ENCODE measurements at places on chromosomes 5 and 9.
A peak's percentile ranks its signal among the peaks of the same experiment; 100 is the strongest.

GRCh38 chr9:101029315-101030085 lies 973 bp downstream of the PLPPR1 start:
- no peak for DNase-seq

- DNase-seq: no peak
Observed at GRCh38 chr5:123864578-123864977, 352.6 kb downstream of the CSNK1G3 start.

DNA sequence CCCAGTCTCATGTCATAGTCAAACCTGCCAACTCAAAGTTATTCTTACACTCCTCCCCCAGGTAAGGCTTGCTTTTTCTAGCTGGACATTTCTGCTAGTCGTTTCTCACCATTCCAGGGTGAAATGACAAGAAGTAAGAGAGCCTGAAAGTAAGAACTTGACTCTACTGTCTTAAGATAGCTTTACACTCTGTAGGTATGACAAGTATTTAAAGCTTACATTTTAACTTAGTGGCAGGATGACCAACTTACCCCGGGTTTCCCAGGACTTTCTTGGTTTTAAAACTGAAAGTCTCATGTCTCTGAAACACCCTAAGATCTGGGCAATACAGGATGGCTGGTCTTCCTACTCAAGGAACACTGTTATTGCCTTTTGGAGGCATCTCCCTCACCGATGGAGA lies 67.5 kb upstream of the PIK3R1 start:
- no peak for DNase-seq

GRCh38 chr5:20224046-20224445 lies 236.0 kb upstream of the CDH18 start:
- peak; percentile 46 for DNase-seq

GRCh38 chr5:135887447-135887864 lies 8.2 kb downstream of the IL9 start:
- peak; percentile 62 for DNase-seq

- no peak for DNase-seq
Observed at GRCh38 chr9:104841601-104842141, 77.7 kb downstream of the NIPSNAP3B start.

DNA sequence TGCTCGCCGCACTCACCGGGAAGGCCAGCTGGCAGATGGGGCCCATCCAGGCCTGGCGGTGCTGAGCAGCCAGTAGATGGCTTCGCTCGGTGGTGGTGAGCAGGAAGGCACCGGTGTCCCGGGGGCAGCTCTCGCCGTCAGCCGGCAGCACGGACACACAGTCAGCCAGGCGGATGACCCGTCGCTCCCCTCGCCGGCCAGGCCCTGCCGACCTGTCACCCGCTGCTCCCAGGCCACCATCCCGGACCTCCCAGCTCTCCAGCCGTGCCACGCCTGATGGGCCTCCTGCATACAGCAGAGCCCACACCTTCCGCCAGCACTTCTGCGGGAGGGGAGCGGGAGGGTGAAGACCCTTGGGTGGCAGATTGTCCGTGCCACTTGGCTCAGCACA lies 1.4 kb downstream of the DOK3 start:
- no peak for DNase-seq

DNA sequence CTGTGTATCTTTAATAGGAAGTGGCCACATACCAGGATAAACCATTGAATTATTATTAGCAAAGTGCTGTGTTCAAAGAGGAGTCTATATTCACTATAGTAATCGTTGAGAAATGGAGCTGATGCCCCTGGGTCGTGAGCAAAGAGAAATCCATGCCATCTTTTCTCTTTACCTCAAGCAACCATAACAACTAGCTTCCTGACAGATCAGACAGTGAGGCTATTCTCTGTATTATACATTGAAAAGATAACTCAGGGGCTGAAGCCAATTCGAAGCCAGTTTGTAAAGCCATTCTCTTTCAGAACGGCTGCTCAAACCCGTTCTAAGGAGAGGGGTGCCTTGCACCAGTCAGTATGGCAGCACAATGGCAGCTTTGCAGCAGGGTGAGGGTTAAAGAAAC lies 680.6 kb downstream of the SEMA5A start:
- DNase-seq: no peak

- DNase-seq: no peak
Observed at GRCh38 chr5:133323494-133324457, 272.0 kb downstream of the HSPA4 start.

DNA sequence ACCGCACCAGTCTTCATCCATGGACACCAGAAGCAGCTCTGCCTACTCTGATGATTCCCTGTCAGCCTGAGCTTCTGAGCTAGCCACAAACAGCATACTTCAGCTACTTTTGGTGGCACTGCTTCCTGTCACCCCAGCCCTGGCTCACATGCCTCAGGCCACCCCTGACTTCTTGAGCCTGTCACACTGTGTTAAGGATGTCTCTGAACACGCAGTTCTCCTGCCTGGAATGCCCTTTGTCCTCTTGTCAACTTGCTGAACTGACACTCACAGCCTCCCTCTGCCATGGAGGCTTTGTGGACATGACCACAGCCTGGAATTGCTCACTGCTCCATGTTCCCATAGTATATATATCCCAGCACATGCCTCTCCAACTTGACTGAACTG lies 7.2 kb downstream of the MACROH2A1 start:
- DNase-seq: no peak

DNA sequence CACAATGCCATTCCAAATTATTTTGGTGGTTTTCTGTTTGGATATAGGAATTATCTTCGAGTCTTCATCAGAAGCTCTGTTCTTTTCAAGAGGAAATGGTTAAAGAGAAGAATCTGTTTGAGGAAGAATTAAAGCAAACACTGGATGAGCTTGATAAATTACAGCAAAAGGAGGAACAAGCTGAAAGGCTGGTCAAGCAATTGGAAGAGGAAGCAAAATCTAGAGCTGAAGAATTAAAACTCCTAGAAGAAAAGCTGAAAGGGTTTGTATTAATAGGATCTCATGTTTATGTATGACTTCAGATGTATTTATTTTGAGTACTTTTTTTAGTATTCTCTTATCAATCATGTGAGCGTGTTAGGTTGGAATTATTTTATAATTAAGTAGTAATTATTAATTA lies 15.0 kb downstream of the HMMR start:
- no peak for DNase-seq

DNA sequence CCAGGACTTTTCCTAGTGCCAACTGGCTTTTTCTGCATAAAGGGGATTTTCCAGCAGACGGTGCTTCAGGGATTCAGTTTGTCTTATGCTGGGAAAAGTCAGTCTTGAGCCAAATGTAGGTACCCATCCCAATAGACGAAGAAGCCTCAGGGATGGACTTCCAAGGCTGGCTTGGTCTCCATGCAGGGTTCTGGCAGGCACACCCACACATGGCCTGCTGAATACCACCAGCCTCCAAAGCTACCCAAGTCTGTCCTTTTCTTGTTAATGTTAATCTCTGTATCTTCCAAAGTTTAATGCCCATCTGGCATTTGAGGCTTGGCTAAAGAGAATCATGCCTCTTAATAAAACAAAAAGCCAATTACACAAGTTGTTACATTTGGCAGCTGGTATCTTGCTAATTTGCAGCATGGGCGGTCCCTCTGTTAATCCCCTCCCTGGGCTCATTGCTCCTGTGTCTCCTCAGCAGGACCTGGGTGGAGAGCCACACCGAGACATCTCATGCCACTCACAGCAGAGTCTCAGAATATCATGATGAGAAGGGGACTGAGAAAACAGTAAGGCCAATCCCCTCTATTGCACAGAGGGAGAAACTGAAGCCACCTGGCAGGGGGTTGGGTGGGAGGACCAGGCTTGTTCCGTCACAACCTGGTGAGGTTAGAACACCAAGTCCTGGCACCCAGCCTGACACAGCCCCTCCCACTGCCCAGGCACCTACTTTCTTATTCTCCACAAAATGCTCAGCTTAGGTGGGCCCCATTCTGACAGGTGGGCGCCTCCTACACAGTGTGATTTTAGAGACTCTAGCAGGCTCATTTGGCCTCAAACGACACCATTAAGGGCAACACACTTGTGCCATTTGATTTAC lies 243.2 kb downstream of the FSTL4 start:
- no peak for DNase-seq

GRCh38 chr5:35799753-35800152 lies 56.9 kb upstream of the IL7R start:
- DNase-seq: no peak

DNA sequence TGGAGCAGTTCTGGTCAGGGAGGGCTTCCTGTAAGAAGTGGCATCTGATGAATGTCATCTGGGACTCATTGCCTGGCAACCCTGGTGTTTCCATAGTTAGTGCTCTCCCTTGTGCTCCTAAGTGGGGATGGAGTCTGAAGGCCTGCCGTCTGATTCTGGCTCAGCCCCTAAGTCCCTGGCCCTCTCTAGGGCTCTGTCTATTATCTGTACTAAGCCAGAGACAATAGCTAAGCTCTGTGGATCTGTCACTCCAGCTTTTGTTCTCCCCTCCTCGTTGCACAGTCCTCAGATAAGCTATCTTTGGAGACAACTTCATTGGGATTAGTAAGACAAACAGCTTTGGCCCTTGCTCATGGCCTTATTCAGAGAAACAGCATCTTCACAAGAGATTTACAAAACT lies 30.6 kb upstream of the TTC1 start:
- no peak for DNase-seq

GRCh38 chr5:83400701-83401100 lies 70.8 kb upstream of the VCAN start:
- DNase-seq: no peak

- DNase-seq: peak; percentile 92
Observed at GRCh38 chr5:57488215-57488955, 5.8 kb upstream of the ACTBL2 start.

DNA sequence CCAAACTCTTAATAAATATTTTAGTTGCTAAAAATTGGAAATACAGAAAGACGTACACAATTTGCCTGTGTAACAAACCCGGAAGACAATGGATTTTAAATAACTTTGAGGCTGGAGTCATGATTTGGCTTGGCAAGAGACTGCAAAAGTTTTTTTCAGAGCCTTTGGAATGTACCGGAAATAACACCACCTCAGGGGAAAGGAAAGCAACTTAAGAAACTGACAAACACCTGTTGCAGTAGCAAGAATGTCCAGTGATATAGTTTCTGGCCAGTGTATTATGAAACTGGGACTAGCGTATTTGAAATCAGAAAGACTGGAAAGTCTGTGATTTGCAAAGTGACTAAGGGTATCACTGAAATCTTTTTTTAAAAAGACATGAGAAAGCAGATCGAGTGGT lies 842 bp downstream of the MUSK start:
- peak; percentile 48 for DNase-seq

GRCh38 chr5:180803181-180804128 lies 849 bp upstream of the MGAT1 start:
- no peak for DNase-seq

DNA sequence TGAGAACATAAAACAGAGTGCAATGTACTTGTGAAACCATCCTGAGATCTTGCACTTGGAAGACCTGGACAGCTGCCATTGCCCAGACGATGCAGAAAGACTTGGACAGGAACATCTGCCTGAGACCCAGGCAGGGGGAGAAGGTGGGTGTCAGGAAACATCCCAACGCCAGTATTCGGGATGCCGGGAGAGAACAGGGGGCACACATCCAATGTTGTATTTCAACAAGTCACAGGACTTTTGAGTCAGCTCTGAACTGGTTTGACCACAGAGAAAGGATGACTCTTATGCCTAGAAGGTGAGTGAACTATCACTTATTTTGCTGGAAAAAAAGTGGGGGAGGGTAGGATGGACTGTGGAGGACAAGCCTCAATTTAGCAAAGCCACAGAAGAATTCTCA lies 124.6 kb downstream of the ROR2 start:
- DNase-seq: no peak

GRCh38 chr5:158513490-158514318 lies 586.0 kb downstream of the EBF1 start:
- DNase-seq: no peak

DNA sequence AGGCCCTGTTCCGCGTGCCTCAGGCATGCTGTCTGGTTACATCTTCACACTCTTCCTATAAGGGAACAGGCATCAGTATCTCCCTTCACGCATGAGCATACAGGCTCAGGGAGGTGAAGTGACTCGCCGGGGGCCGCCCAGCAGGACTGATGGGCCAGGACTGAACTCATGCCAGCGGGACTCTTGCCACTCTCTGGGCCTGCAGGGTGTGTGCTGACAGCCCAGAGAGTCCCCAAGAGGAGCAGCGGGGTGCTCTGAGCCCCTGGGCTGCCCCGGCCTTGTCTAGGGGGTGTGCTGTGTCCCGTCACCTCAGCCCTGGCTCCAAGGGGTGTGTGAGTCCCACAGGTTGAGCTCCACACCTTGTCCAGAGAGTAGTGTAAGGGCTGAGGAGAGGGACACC lies 9.9 kb downstream of the KCNT1 start:
- no peak for DNase-seq

- DNase-seq: no peak
Observed at GRCh38 chr5:56070851-56071465, 76.2 kb upstream of the IL6ST start.

DNA sequence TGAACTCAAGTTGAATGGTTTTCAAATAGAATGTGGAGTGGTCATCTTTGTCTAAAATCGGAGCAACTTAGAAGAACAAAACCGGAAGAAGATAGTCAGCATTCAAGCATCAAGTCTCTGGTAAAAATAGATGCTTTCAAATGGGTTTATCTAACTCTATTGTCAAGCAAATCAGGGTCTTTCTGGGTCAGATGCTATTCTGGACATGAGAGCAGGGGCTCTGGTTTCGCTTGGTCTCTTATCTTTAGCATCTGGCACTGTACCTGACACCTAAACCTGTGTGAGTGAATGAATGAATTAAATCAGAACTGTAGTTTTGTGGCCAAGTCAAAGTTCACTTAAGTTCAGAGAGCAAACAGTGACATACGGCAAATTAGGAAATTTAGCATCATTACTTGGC lies 173.5 kb downstream of the SLIT3 start:
- no peak for DNase-seq

DNA sequence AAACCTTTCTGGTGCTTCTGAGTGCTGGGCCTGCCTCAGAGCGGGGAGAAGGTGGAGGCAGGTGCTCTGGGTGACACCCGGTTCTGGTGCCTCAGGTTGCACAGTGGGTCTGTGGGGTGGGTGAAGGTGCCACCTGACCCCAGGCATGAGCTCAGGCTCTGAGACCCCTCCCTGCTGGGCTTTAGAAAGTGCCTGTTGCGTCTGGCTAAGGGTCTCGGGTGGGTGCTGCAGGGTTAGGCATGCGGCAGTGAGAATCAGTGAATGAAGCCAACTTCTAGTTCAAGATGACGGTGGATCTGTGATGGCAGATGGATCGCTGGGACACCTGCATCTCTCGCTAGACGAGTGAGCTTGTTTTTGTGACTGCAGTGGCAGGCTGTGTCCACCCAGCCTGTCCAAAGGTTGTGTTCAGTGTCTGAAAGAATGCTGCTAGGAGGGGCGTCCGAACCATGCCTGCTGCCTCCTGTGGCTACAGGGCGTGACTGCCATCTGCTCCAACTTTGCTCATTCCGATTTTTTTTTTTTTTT lies 5.0 kb downstream of the SQSTM1 start:
- DNase-seq: no peak

- DNase-seq: no peak
Observed at GRCh38 chr5:90301248-90301647, 108.3 kb downstream of the CETN3 start.

GRCh38 chr9:120394058-120394669 lies 185.8 kb downstream of the CDK5RAP2 start:
- DNase-seq: peak; percentile 98

GRCh38 chr9:123964761-123965160 lies 34.8 kb upstream of the DENND1A start:
- DNase-seq: no peak
